ENCODE measurements at places on chromosomes 5 and 9.
A peak's percentile ranks its signal among the peaks of the same experiment; 100 is the strongest.

DNA sequence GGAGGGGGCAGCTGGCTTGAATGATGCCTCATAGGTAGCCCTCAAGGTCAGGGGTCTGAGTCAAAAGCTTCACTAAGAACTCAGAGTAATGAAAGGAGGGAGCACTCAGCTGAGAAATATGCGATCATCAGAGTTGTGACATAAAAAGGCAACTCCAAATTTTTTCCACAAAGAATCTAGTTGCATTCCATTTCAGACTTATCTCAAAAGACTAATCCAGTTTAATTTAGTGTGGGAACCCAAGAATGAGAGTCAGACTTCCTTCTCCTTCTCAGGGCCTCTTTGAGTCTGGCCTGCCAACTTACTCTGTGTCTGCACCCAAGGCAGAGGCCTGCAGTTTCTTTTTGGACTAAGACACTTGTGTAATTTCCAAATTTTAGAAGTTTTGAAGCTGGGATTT is 34.7 kb downstream of the GABRP start:
- DNase-seq, result no peak

DNA sequence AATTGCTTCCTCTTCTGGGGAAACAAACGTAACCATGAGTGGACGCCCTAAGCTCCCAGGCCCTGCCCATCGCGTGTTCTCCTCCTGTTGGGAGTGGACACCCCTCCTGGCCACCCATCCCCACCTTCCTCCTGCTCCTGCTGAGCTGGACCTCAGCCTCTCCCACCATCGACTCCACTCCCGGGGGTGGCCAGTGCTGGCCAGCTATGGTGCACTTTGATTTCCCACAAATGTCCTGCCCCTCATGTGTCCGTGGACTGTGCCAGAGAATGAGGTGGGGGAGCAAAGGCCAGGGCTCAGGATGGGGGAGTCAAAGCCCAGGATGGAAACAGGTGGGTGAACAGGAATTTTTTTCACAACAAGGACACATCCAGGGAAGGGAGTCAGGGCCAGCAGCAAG is 62.8 kb downstream of the MED10 start:
- no peak for DNase-seq

DNA sequence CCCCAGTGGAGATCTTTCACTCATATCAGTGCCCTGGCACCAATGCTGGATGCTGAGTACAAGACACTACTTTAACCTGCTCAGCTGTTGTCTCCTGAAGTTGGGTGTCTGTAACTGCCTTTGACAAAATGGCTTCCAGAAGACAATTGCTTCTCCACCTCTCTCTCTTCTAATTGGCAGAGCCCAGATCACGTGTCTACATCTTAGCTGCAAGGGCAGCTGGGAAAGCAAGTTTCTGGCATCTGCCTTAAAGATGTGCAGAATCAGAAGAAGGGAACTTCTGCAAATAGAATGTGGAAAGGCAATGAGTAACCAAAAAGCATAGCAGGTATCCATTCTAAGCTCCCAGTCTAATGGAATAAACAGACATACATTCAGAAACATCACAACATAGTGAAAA is 81.1 kb downstream of the PDZD2 start:
- no peak for DNase-seq

GRCh38 chr9:109956717-109957440 is 176.9 kb downstream of the PALM2AKAP2 start:
- no peak for DNase-seq

GRCh38 chr5:1749346-1750124 is 50.1 kb downstream of the MRPL36 start:
- DNase-seq, result peak; percentile 60

DNA sequence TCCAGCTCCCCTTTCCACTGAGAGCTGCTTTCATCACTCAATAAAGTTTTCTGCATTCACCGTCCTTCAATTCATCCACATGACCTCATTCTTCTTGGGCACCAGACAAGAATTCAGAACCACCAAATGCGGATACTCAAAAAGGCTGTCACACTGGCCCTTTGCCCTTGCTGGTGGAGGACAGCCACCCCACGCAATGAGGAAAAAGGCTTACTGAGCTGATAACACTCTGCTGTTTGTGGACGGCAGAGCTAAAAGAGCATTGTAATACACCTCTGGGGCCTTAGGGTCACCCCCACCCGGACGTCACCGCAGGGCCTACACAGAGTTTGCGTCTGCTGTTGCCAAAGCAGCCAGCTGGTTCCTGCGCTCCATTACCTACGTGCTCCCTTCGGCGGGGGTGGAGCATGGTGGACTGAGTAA is 51.2 kb upstream of the ZNF608 start:
- no peak for DNase-seq

- DNase-seq, result no peak
These were observed 139.2 kb upstream of the LHFPL2 start for GRCh38 chr5:78787783-78788182.

DNA sequence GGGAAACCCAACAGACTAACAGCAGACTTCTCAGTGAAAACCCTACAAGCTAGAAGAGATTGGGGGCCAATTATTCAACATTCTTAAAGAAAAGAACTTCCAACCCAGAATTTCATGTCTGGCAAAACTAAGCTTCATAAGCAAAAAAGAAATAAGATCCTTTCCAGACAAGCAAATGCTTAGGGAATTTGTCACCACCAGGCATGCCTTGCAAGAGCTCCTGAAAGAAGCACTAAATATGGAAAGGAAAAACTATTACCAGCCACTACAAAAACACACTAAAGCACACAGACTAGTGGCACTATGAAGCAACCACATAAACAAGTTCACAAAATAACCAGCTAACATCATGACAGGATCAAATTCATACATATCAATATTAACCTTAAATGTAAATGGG is 131.1 kb downstream of the OR2K2 start:
- DNase-seq, result no peak

- DNase-seq, result no peak
These were observed 328.8 kb downstream of the GADD45G start for GRCh38 chr9:89933578-89933977.

DNA sequence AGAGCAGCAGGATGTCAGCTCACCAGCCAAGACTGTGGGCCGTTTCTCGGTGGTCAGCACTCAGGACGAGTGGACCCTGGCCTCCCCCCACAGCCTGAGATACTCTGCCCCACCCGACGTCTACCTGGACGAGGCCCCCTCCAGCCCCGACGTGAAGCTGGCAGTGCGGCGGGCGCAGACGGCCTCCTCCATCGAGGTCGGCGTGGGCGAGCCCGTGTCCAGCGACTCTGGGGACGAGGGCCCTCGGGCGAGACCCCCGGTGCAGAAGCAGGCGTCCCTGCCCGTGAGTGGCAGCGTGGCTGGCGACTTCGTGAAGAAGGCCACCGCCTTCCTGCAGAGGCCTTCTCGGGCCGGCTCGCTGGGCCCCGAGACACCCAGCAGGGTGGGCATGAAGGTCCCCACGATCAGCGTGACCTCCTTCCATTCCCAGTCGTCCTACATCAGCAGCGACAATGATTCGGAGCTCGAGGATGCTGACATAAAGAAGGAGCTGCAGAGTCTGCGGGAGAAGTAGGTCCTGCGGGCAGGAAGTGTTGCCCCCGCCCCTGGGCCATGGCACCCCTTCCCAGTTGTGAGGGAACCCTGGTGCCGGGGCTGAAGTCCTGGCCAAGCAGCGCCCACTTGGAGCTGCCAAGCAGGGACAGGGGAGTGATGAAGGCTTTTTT is 108.9 kb downstream of the WNK2 start:
- no peak for DNase-seq

GRCh38 chr9:7173139-7173538 is 415.4 kb downstream of the KDM4C start:
- DNase-seq, result no peak

GRCh38 chr9:116484492-116485061 is 202.5 kb upstream of the TRIM32 start:
- no peak for DNase-seq

DNA sequence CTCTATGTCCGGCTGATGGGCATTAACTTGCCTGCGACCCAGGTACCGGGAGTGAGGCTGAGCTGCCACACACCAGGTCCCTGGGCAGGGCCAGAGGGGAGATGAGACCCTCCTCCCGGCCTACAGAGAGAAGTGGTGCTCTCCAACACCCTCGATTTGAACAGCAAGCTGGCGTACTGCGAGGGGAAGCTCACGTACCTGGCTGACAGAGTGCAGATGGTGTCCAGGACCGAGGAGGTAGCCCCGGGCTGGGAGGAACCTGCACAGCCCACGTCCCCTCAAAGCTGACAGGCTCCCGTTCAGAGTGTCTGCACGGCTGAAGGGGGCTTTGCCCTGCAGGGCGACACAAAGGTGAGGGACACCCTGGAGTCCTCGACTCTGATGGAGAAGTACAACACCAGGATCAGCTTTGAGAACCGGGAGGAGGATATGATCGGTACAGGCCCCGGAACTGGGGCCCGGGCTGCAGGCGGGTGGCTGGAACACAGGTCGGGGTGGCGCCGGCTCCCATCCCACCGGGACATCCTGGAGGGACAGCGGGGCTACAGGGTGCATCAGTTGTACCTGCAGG is 1.0 kb upstream of the RABL6 start:
- DNase-seq, result no peak

DNA sequence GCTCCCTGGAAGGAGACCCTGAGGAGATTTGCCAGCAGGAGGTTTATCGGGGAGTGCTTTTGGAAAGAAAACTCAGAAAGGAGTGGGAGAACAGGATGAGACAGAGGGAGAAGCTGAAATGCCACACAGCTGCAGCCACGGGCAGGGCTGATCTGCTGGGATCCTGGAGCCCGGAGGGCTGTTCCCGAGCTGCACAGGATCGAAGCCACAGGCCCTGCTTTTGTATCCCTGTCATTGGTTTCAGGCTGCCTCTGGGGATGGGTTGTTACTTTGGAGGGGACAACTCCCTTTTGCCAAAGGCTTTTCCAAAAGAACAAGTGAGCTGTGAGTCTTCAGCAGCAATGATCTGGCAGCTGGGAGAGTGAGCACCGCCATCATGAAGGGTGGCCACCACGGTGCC is 152.5 kb upstream of the PTCH1 start:
- DNase-seq, result no peak

DNA sequence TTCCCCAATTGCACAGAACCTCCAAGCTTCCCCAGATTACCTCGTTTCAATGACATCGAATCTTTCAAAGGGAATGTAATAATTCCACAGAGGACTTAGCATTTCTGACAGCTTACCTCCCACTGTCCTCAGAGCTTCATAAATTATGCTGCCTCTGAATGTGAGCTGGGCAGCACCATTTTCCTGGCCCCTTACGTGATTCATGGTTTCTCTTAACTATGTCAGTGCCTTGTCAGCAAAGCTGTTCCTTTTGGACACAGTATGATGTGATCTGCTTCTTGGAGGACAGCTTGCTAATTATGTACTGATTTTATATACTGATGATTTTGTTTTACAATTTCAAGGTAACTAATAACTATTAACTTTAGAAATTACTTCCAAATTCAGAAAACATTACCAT is 27.7 kb upstream of the SSBP2 start:
- DNase-seq, result no peak

DNA sequence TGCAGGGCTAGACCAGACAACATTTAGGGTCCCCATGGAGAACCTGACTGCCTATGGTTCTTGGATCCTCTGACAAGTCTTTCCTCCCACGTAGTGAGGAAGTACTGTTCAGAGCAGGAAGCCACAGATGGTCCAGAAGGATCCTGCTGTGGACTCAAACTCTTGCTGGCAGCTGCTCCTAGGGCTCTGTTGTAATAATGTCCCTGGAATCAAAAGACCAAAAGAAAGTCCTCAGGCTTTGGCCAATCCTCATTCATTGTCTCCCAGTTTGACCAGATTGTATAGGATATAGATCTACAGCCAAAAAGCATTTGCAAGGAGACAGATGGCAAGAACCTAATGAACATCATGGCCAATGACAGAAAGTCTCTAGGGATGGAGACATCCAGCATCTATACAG is 53.9 kb downstream of the SEMA6A start:
- no peak for DNase-seq

- DNase-seq, result no peak
These were observed 112.9 kb downstream of the AOPEP start for GRCh38 chr9:94839398-94839797.

DNA sequence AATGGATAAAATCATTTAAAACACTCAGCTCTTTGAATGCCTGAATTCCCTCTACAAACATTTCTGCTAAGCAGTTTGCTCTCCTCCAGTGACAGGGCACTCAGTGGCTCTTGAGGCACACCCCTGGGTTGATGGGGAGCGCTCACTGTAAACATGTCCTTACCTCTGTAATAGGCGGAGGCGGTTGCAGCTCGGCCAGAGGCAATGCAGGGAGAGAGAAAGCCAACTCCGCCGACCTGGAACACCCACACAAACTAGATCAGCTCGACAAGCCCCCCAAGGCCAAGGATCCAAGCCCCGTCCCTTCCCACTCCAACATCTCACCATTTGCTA is 329 bp downstream of the CDC23 start:
- no peak for DNase-seq

DNA sequence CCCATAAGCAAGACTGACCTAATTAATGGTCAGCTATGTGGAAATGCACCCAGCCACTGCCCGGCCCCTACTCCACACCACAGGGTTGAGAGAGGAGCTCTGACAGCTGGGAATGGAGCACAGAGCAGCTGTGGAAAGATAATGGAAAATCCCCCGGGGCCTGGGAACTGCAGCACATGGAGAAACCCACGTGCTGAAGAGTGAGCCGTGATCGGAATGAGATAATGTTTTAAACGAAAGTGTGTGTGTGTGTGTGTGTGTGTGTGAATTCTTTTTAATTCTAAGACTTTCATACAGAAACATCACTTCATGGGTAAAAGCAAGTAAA is 13.1 kb upstream of the SLC12A7 start:
- no peak for DNase-seq

DNA sequence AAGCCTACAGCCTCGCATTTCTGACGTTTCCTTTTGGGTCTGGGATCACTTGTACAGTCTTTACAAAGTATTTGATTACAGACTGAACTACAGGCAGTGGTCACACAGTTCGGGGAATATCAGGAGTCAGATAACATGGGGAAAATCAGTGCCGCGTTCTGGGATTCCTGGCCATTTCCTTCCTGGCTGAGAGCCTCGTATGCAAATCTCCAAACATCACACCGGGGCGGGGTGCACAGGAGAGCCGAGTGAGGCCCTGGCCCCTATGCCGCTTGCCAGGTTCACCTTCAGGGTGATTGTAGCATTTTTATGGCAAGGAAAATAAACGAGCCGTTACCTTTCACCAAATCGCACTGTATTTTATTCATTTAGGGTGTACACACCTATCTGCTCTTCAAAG is 29.6 kb upstream of the SLC9A3 start:
- peak; percentile 63 for DNase-seq

GRCh38 chr9:73437758-73438157 is 286.1 kb downstream of the ANXA1 start:
- no peak for DNase-seq

GRCh38 chr9:123299558-123300126 is 31.3 kb upstream of the STRBP start:
- no peak for DNase-seq

GRCh38 chr9:117074784-117075520 is 339.9 kb downstream of the ASTN2 start:
- DNase-seq, result no peak

DNA sequence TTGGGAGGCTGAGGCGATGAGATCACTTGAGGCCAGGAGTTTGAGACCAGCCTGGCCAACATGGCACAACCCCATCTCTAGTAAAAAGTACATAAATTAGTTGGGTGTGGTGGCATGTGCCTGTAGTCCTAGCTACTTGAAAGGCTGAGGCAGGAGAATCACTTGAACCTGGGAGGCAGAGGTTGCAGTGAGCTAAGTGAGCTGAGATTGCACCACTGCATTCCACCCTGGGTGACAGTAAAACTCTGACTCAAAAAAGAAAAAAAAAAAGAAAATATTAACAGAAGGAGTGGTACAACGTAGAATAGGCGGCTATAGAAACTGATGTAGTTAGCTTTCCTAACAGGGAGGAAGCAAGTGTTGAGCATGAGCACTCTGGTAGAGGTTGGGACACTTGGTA is 59.9 kb downstream of the PBX3 start:
- DNase-seq, result no peak

Data from left forelimb (tissue), 1 donor.